ENCODE measurements at places on chromosomes 2 and 18.

DNA sequence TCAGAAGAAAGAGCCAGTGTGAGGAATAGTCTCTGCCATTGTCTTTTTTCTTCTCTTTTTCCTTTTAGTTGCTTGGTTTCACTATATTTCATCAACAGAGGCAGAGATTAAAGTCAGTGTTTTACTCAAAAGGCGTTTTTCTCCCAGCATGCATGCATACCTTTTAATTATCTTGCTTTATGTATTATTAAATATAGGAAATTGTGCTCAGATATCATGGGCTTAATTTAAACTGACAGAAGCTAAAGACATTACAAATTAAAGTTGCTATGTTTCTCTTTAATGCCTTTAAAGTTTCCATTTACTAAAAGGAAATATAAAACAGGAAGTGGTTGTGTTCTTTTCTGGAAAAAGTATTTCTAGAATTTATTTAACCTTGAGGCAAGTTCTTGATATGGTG is 223.3 kb upstream of the ATP5MC3 start:
- no peak for DNase-seq

- DNase-seq, result no peak
Observed at GRCh38 chr18:58612315-58613055, 16.4 kb downstream of the ALPK2 start.

GRCh38 chr2:10282611-10283105 is 20.0 kb upstream of the HPCAL1 start:
- DNase-seq, result peak; percentile 22

DNA sequence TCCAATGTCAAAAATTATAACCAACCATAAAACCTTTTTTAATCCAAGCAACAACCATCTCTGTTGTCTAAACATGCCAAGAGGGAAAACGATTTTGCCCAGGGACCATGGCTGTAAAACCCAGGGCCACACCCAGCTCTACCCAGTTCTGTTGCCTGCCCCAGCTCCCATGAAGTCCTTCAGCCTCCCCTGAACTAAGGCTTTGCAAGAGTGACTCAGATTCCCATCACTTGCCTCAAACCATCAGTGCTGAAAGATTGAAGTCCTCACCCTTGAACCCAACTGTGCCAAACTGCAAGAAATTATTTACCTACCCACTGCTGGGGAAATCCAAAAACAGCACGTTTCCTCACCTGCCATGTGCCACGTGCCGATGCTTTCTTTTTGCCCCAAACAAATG is 102.5 kb downstream of the TFCP2L1 start:
- no peak for DNase-seq

DNA sequence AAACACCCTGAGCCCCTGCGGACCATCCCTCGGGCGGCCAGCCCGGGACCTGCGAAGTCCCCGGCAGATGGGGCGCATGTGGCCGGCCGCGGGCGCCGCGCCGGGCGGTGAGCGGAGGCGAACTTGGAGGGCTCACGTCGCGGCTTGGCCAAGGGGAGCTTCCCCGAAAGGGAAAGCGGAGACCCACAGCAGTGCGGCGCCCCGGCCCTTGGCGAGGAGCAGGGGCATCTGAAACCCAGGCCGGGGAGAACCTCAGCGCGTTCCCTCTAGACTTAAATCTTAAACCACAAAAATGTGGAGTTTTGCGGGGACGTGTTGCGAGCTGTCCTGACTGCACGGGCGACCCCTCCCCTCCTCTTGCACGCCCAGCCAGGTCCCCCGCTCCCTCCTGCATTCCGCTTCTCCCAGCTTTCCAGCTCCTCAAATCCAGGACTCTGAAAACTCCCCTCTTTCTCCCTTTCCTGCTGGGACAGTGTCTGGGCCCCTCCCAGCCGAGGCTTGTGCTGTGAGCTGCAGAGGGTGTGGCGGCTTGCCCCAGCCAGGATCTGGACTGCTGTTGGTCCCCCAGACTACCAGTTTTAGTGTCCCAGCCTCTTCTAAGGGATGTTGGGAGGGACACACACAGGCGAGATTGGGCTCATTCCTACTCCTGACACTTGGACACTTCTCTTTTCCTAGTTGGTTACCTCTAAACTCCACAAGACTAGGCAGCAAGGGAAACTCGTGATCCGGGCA is 1.3 kb downstream of the FMNL2 start:
- no peak for DNase-seq

All from CD8-positive, alpha-beta memory T cell (primary cell).